Suppressor macrophage (primary cell): ENCODE measurements at places on chromosomes 4 and X.
A peak's percentile ranks its signal among the peaks of the same experiment; 100 is the strongest.

DNA sequence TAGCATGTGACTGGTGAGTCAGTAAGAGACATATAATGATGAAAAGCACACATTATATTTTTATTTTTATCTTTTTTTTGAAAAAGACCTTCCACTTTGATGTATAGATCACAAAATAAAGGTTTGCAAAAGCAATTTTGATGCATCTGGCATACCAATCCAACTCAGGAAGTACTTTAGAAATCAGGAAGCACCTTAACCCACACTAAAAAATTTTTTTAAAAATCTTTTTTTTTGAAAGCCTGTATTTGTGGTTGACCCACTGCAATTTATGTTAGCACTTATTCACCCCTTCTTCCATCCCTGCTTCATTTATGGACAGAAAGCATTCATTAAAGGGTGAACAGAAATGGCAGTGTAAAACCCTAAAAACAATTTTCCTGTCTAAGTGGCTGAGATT, 16.6 kb downstream of the TMEM255A start:
- DNase-seq = no peak

DNA sequence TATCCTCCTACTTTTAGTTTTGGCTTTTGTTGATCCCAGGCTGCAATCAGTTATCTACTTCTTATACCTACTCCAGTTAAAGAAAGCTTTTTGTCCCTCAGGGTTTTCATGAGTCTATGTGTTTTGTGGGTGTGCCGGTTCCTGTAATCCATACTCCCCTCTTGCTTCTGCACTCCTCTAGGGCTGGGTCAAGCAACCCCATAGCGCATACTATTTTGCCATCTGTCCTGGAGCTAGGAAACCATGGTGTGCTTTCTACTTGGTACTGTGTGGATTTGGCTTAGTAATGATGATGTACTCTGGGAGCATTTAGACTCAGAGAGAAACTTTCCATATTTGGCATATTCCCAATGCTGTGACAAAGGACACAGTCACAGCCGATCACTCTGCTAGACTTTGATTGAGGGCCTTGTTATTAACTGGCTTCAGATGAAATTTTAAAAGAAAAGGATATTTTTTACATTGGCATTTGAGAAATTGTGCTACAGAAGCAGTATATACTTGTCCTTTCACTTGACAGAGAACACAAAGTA, 86.1 kb upstream of the GRXCR1 start:
- no peak for DNase-seq

DNA sequence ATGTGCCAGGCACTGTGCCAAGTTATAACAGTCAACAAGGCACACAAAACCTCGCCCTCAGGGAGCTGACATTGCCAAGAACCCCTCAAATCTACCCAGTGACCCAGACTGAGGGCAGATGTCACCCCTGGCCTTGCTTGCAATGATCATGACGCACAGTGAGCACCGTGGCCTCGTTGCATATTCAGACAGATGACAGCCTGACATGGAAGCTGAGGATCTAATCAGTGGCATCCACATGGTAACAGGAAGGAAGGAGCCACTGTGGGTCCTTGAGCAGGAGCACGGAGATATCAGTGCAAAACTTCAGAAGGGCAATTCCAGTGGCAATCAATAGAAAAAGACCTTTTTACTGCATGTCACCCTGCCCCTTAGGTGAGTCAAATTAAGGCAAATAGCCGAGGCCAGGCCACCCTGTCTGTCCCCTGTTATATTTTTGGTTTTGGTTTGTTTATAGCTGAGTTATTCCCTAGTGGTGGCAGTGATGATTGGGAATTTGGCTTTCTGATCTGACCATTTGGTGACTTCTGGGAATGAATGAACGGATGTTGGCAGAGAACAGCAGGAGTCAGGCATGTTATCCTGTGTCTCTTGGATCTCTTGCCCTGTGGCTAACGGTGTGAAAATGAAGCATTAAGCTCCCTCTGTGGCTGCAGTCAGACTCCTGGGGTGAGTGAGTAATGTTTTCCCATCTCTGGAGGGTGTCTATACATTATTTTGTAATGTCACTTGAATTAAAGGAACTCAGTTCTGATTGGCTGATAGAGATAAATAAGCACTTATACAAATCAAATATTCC, 20.4 kb downstream of the WDR13 start:
- peak; percentile 20 for DNase-seq

DNA sequence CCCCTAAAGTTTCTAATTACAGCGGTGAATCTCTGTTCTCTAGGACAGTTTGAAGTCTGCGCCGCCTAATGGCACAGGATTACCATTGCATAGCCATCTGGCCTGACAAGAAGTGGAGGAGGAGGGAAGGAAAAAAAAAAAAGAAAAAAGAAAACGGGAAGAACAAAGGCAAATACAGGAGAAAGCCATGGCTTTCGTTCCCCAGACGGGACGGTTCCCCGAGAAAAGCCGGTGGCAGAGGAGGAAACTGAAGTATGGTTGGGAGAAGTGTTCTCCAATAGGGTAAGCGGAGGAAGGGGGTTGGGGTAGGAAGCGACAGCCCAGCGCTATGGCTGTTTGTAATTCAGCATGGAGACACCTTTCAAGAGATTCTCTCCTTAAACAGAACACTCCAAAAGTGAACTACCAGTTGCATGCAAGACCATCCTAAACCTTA, 80.8 kb downstream of the HMGN5 start:
- peak; percentile 63 for DNase-seq

DNA sequence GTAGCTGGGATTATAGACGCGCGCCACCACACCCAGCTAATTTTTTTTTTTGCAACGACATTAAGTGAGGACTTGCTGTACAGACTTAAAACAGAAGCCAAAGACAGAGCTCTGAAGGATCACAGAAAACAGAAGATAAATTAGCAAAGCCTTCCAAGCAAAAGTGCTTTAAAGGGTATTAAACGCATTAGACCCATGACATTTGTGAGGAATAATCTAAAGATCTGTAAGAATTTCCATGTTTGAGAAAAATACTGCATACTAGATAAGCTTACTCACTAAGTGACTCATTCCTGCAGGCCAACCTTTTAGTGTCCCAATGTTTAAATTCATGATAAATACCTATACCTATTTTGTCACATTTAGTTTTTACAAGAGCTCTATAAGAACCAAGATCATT, 27.4 kb downstream of the SMARCA1 start:
- DNase-seq = no peak

GRCh38 chr4:92266521-92266920, 37.2 kb upstream of the GRID2 start:
- no peak for DNase-seq

DNA sequence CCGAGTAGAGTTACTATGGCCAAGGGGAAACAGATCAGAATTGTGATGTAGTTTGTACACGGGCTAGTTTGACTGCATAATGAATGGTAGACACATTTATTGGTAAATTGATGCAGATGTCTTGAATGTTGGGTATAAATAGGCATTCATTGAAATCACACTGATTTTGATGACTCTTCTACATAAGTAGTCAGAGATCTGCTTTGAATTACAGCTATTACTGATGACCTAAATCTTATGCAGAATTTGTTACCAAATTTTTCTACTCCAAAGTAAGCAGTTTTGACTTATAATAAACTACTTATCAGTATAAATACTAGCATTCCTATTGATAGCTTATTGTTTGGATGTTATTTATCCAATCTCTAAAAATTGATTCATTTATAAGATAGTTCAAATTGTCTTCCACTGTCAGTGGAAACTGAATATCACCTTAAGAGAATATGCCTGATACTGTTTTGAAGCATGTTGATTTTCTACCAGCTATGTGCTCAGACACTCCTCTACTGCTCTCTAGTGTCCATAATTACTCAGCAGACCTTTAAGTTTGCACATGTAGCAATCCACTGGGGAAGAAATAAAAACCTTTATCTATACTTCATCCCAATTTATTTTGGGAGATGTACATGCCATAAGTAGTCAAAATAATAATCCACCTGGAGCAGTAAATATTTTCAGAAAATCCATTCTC, 120.3 kb downstream of the RASL11B start:
- peak; percentile 41 for DNase-seq

DNA sequence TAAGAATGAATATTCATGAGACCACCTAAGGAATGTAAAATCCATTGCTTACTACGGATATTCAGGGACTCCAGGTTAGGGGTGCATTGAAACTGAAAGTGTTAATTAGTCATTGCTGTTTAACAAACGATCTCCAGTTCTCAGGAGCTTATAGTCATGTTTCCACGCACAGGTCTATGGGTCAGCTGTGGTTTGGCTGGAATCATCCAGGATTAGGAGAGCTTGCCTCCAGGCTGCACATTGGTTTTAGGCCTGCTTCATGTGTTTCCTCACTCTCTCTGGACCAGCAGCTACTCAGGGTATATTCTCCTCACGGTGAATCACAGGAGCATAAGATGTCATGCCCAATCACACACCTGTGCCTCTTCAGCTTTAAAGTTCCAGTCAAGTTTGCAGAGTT, 98.9 kb downstream of the ATXN3L start:
- no peak for DNase-seq

DNA sequence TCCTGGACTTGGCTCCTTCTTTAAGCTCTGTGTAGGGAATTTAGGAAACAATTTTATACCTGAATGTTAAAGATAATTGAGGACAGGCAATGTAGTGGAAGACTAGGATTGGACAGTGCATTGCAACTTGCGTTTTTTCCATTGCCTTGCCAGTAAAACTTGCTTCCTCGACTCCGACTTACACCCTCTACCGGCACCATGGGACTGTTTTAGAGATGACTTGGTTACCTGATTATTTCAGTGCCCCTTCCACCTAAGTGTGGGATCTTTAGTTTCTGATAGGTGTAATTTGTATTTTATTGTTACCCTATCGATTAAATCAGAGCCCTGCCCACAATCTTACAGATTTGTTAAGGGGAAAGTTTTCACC, 1.2 kb downstream of the PRPS1 start:
- no peak for DNase-seq

DNA sequence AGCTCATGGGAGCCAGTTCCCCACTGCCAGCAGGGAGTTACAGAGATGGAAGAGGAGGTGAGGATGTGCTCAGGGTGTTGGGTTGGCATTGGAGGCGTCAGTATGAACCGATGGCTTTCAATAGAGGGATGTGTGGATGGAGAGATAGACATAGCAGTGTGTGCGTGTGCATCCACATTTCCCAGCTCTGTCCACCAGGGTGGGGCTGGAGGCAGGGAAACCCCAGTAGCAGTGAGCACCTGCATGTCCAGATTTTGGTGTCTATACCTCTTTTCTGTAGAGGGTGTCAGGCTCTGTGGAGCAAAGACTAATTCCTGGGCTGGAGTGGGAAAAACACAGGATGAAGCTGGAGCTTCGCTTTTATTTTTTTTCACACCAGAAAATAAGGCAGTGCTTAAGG, 37.2 kb upstream of the HGFAC start:
- no peak for DNase-seq

GRCh38 chrX:149152941-149153340, 352.2 kb downstream of the IDS start:
- no peak for DNase-seq

DNA sequence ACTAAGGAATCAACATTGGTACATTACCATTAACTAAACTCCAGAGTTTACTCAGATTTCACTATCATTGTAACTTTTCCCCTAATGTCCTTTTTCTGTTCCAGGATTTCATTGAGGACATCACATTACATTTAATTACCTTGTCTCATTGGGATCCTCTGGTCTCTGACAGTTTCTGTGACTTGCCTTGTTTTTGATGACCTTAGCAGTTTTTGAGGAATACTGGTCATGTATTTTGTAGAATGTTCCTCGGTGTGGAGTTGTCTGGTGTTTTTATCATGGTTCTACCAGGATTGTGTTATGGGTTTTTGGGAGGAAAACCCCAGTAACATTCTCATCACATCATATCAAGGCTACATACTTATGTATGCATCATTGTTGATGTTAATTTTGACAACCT, 95.6 kb upstream of the TBC1D9 start:
- no peak for DNase-seq

DNA sequence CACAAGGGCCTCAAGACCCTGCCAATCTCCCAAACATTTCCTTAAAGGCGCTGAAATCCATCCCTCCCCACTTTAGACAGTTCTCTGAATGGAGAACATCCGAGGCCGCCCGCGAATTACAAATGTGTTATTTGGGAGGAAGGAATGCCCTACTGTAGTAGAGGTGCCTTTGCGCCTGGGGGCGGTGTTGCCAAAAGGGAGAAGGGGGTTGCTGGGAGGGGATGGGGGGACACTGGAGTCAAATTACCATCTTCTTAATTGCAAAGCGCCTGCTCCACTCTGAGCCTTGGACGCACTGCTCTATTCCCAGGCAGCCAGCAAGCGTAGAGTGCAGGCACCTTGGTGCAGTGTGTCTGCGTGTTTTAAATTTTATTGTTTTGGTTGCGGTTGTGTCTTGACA, 2.7 kb downstream of the TMEM255A start:
- DNase-seq = no peak

GRCh38 chr4:11626066-11626465, 197.4 kb upstream of the HS3ST1 start:
- DNase-seq = no peak

GRCh38 chr4:151325111-151325948, at the start of gene SH3D19:
SH3D19 (minus strand) TSS chr4:151325605; CDS start chr4:151325352, 253 bp downstream.
- no peak for DNase-seq

DNA sequence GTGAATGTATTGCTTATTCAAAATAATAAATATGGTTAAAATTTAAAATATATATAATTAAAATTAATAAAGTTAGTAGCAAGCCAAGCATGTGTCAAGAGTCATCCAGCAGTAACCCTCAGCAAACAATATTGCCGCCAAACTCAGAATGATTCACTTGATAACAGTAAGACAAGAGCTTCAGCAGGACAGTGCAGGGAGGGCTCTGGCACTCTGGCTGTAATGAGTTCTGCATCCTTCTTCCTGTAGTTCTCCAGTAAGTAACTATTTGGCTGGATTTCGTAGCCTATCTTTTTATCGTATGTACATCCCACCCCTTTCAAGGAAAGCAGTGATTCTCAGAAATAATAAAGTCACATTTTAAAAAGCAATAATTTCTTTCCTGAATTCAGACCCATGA, 17.6 kb downstream of the OTUD6A start:
- no peak for DNase-seq

DNA sequence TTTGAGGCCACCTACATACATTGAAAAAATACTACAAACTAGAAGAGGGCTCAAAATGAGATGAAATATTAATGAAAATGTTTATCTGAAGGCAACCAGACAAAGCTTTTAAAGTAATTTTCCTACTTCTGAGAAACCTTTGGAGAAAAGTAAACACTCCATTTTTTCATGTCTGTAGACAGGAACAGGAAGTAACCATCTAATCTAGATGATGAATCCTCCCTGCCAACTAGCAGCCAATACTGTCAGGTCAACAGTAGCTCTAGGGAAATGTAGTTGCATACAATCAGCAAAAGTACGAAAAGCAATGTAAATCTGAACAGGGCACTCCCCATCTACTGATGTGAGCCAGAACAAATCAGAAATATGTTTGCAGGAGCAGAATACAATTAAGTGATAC, 49.0 kb downstream of the AMMECR1 start:
- DNase-seq = no peak

- no peak for DNase-seq
Observed at GRCh38 chr4:33400504-33400903, 2680.3 kb downstream of the PCDH7 start.

GRCh38 chr4:112296949-112297880, at the start of gene ALPK1:
ALPK1 (plus strand) TSS chr4:112297369.
- DNase-seq = peak; percentile 75

GRCh38 chrX:81367291-81367690, 165.4 kb downstream of the SH3BGRL start:
- DNase-seq = no peak
